ENCODE measurements at places on chromosomes 6 and 20.

- peak; percentile 9 for DNase-seq
These were observed 143.4 kb downstream of the BCKDHB start for GRCh38 chr6:80249897-80250296.

- no peak for DNase-seq
These were observed 53.2 kb downstream of the PDE7B start for GRCh38 chr6:135904666-135905065.

GRCh38 chr6:139316622-139317317, 25.0 kb upstream of the TXLNB start:
- no peak for DNase-seq

GRCh38 chr20:1266167-1266973, at the start of gene SNPH:
Gene SNPH (plus strand): TSS chr20:1266294. CDS start chr20:1296240, 29,946 bp downstream.
- DNase-seq, result no peak

DNA sequence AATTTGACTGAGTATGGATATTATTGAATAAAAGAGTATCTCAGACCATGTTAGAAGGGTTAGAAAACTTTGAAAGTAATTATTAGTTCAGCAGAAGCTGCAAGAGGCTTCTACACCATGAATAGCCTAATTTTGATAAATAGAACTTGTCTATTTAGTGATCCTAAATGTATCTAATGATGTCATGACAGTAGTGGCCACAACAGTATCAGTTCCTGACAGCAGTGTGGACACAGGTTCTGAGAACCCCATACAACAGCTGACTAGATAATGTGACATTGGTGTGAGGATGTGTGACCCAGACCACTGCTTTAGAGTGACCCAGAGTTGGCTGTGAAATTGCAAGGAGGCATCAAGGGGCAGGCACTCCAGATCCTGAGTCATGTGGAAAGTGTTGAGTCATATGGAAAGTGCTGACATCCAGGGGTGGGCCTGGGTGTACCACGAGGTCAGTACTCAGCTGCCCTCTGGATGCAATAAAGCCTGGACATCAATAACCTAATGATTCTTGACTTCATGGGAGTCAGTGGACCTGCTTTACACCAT, 754.7 kb downstream of the DHX35 start:
- DNase-seq, result no peak

DNA sequence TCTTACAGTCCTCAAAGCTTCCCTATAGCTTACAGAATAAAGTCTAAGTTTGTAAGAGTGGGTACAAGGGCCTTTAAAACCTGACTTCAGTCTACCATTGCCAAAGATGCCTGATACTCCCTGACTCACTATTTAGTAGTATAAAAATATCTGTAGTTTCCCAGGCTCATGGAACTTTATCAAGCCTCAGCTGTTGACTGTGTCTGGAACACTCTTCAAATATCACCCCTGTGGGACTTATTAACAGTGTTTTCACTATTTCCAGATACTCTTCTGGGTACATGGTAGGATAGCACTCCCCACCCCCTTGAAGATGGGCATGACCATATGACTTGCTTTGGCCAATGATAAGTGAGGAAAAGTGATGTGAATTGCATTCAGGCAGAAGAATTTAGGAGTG, 105.3 kb upstream of the TENT5A start:
- DNase-seq, result no peak

- DNase-seq, result no peak
These were observed 92.9 kb downstream of the SPTLC3 start for GRCh38 chr20:13101706-13102105.

GRCh38 chr6:78618970-78619369, 248.4 kb upstream of the IRAK1BP1 start:
- no peak for DNase-seq

DNA sequence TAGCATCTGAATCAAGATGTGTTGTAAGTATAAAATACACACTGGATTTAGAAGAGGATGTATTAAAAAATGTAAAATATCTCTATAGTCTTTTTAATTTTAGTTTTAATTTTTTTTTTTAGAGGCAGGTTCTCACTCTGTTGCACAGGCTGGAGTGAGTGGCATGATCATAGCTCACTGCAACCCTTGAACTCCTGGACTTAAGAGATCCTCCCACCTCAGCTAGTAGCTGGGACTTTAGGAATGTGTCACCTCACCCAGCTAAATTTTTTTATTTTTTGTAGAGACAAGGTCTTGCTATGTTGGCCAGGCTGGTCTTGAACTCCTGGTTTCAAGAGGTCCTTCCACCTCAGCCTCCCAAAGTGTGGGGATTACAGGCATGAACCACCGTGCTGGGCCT, 46.7 kb upstream of the EPB41L1 start:
- DNase-seq, result no peak

DNA sequence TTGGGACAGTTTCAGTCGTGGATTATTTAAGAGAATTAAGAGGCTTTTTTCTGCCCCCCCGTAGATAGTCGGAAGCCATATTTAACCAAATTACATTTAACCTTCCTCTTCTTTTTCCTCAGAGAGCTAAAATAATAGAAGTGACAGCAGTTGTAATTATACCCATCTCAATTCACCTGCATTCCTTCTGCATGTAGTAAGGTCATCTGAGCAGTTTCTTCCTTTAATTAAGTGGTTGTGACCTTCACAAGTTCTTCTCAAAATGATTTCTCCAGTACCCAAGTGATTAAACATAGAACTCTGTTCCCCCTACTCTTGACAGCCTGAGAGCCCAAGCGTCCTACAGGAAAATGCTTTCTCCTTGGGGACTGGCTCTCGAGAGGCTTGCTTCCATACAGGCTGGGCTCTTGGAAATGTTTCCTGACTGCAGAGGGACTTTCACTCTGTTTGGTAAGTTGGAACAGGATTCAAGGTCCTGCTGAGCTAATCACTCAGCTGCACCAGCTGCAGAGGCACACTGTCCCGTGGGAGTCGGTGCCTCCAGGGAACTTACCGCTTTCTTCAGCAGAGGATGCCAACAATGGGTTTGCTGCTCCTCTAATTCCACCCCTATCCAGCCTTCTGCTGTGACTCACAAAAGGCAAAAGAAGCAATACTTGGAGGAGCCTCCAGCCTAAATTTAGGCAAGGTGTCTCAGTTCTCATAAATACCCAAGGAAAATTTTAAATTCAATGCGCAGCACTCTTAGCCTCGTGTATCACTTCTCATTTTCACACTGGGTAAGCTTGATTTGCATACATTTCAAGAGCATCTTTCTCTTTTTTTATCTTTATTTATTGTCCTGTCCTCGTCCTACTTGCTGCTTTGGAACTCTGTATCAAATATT, 414.9 kb downstream of the KIF16B start:
- no peak for DNase-seq
